ENCODE measurements at places on chromosomes 7 and 10. TPM values are rescaled to one million over a fixed set of nuclear protein-coding genes. Genes with fewer than 3 reads are reported as not detected.

Gene PAX4
- not detected for total RNA-seq

GRCh38 chr10:60114765-60115586, 208.6 kb upstream of the CCDC6 start:
- DNase-seq = no peak

Gene GNGT1
- not detected for total RNA-seq

Gene PRKCQ
- total RNA-seq = 5.2 TPM

Gene STEAP1
- 1.4 TPM for total RNA-seq
